NCI-H2081 (cell line): ENCODE measurements at places on chromosomes 2 and 18.

DNA sequence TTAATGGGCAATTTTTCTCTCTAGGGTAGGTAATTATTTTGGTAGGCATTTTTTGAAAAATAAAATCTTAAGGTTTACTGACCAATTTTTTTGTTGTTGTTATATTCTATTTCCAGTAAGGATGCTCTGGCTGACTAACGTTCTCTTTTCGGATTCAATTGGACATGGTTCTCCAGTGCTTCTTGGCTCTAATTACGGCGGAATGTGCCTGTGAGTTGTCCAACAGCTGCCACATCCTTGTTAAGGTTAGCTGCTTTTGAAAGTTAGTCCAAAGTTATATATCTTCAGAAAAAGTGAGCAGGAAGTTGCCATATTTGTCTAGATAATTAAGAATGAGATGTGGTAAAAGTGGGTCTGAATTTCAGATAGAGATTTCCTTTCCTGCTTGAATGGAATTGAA is 45.8 kb upstream of the SMIM21 start:
- no peak for DNase-seq

DNA sequence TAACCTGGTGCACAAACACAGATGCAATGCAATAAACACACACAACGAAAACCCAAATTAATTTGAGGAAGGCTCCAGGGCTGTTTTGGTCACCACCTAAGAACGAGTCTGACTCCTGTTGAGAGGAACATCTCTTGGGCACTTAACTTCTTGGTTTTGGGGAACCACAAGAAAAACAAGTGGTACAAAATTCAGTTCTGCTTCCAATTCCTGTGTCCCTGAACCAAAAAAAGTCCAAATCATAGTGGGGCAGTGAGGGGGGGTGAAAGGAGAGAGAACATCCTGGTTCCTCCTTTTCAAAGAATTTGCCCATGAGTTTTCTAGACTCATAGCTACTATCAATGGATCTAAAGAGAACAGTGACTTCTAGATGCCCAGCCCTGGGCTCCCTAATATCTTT is 143.6 kb downstream of the COL4A4 start:
- no peak for DNase-seq

DNA sequence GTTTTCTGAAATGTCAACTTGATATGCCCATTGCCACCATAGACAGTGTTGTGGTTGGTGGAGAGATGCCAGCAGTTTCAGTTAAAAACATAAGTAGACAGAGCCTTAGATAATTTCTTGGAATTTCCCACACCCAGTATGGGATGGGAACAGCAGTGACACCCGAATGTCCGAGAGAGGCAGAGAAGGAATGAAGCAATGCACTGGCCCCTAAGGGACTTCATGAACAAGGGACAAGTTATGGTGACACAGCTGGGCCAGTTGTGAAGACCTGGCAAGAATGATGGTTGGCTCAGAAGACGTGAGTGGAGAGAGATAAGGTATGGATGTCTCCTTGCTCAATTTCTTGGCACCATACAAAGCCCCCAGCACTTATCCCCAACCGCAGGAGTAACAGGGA is 165.2 kb upstream of the APCDD1 start:
- no peak for DNase-seq

GRCh38 chr2:209922116-209922515 is 80.3 kb upstream of the RPE start:
- no peak for DNase-seq

- no peak for DNase-seq
These were observed 23.7 kb upstream of the SCYGR1 start for GRCh38 chr2:227411320-227411989.

DNA sequence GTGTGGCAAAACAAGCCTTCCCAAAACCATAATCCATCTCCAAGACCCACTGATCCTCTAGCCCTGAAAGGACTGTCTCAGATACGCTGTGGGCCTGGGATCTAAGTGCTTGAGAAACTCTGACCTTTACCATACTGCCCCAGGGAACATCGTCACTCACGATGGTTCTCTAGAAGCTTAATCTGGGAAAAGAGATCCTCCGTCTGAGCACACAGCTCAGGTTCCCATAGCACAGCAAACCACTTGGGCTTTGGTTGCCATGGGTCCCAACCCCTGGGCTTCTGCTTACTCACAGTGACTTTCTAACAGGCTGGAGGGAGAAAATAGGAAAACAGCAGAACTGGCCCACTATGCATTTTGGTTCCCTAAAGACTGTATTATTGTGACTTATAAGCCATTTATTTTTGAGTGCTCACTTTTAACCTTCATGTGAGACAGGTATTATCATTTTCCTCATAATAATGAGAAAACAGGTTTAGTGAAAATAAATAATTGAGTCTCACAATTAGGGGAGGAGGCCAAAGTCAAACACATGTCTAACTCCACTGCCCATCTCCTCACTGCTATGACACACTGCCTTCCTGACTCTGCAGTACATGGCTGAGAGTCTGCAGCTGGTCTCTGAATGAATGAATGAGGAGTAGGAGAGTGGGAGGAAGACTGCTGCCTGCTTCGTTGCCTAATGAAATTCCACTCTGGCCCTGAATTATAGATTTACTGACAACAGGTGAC is 46.7 kb downstream of the REEP1 start:
- peak; percentile 13 for DNase-seq

DNA sequence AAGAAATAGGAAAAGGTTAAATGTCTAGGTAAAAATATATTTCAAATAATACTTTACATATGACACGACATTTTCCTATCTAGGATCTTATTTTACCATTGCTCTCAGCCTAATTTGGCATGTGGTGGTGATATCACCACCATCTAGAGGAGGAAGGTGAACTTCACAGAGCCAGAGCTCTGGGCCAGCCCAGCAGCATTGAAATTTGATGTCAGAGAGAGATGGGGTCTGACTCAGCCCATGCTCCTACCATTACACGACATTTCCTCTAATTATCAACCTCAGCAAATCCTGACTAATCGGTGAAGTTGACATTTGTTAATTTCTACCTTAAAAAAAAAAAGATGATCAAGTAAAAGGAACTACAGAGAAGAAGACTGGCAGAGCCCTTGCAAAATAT is 42.3 kb downstream of the LRRTM4 start:
- DNase-seq, result no peak

DNA sequence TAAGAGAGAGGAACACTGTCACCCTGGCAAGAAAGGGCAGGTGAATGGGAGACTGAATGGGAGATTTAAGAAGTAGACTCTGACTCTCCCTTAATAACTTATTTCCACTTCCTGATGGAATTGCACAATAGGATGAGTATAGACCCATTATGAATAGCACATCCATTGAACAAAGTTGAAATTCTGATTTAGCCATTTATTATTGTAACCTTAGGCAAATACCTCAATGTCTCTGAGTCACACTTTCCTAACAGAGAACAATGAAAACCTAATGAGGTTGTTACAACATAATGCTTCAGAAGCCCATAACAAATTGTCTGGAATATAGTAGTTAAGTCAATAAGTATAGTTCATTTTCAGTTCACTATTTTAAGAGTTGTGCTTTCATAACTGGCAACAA is 78.9 kb downstream of the NRXN1 start:
- DNase-seq, result no peak

DNA sequence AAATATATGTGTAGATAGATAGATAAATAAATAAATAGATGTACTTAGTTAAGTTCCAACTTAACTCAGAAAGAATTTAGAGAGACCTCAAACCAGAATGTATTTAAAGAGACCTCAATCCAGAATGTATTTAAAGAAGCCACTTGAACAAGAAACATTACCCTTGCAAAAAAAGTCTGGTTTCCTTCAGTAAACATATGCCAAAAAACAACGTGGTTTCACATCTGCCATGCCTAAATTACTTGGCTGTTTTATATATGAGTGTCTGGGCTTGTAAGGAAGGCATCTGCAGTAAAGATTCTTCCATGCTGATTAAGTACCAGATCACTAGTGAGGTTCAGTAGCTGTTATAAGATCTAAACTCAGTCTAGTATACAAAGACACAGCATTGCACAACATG is 29.1 kb upstream of the RPE start:
- no peak for DNase-seq

- no peak for DNase-seq
These were observed 146.5 kb downstream of the CABLES1 start for GRCh38 chr18:23281626-23282436.

- DNase-seq, result no peak
These were observed 95.8 kb downstream of the SLC25A12 start for GRCh38 chr2:171798156-171798820.

DNA sequence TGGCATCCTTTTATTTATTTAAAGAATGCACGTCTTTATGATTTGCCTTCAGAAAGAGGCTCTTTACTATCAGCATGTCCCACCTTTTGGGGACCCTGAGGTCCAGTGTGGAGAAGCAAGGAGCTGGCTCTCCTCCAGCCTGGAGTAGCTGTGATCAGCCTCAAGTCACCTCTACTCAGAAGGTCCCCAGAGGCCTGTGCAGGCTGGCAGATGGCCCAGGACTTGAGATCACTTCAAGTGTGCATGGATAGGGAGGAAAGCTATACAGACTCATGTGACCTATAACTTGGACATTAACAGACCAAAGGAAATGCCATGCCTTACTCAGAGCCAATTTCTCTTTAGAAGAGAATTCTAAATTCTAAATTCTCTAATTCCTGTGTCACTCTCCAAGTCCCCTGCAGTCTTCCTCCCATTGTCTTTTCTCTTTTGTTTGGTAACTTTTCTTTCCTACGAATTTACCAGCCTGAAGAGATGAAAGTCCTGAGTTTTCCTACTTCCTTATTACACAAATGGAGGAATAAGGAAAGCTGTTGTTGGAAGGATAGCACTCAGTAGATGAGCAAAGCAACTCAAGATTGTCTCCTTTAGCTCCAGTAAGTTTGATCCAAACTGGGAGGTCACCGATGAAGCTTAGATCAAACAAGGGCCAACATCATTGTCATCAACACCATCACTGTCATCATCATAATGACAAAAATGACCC is 163.9 kb downstream of the GFPT1 start:
- DNase-seq, result no peak
